ENCODE measurements at places on chromosomes 2 and 18.

DNA sequence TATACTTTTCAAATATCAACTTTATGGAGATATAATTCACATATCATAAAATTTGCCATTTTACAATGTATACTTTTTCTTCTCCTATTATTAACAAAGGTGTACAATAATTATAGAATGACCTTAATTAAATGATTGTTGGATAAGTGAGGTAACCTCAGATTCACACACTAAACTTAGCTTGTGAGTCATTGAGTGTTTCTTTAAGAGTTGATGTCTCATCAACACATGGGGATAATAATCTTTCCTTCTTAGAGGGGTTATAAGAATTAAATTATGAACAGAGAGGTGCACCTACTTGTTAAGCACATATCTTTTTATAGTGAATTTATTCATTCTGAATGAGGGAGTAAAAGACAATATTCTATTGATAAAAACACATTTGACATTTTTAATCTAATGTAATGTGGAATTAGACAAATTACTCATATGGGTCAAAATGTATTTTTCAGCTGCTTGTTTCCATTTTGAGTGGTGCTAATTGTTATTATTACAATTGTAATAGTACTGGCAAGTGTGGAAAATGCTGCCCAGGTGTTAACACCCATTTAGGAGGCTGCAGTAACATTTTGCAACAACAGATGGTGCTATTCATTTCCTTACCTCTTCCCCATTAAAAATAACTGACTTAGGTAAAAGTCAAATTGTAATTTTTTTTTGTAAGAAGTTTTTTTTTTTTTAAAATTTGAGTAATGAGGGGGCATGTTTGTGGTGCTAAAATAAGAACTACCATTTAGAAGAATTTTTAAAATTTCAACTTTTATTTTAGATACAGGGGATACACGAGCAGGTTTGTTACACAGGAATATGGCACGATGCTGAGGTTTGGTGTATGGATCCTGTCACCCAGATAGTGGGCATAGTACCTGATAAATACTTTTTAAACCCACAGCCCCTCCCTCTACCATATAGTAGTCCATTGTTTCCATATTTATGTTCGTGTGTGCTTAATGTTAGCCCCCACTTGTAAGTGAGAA is 32.1 kb upstream of the DYNAP start:
- no peak for DNase-seq

GRCh38 chr2:54479424-54479823 is 23.3 kb downstream of the SPTBN1 start:
- no peak for DNase-seq

GRCh38 chr18:34458410-34458977 is 233.8 kb upstream of the NOL4 start:
- DNase-seq: no peak

DNA sequence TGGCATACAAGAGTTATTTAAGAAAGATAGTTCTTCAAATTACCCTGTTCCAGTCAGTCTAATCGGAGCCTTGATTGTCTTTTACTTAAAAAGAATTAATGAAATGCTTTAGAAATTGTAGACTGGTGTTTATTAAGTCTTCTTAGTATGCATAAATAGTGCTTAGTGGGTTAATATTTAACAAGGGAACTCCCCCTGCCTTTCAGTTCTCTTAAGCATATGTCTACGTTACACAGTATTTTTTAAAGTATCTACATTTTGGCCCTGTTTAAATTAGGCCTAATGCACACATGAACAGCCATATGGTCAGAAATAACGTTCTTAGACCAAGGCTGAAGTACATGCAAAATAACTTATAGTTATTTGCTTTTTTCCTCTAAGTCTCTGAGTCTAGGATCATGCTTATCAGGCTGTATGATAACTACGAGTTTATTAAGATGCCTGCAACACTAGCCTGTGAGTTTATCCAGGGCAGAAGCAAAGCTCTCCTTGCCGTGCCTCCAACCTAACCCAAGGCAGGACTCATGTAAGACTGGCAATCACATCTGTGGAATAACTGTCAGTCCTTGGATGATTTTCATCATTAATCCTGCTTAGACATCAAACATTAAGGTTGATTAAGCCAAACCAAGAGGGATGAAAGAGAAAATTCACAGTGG is 6.7 kb downstream of the BCL2 start:
- DNase-seq: no peak

GRCh38 chr2:52919673-52920072 is 847.9 kb upstream of the CHAC2 start:
- no peak for DNase-seq

- no peak for DNase-seq
These were observed 19.2 kb downstream of the TNS1 start for GRCh38 chr2:217983276-217984233.

DNA sequence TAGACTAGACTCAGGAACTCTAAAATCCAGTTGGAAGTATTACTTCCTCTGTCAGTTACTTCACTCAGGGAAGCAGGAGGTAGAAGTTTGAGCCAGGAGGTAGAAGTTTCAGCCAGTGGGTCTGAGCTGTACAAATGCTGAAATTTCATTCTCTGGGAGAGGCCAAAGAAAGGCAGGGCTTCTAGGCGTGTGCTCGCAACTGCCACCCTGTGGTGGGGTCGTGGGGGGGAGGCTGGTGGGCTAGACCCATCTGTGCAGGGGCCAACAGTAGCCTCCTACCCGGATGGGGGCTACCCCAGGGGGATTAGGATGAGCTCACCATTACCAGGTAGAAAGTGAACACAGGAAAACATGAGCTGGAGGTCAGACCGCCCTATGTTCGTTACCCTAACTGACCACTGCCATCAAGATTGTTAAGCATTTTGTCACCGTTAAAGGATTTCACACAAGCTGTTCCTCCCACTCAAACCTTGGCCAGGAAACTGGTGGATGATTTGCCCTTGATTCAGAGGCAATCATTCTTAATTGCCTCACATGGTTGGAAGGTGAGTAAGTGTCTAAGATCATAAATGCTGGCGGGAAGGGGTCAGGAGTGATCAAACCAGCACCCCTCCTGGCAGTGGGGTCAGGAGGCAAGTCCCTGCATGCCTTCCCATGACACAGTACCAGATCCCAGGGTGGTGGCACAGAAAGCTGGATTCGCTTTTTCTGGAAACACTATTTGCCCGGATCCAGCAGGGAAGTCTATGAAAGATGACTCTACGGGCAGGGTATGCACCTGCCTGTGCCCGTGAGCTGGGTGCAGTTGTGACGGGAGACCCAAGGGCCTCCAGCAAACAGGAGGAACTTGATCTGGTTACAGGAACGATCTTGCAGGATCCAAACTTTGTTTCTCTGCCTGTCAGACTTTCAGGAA is 5.2 kb upstream of the FHL2 start:
- peak; percentile 80 for DNase-seq

DNA sequence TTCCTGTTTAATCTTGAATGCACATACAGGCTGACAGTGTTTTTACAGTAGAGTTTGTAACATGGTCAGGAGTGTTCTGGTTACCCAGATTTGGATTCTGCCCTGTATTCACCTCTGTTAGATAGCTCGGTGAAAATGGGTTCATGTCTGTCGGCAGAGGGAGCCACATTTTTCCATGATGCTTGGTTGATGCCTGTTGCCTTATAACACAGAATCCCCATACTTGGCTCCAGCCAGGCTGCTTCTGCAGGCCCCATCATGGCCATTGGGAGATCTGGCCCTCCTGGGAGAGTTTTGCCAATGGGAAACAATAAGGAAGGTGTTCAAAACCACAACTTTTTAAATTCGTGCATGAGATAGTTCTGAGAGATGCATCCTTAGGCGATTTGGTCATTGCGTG is 78.1 kb downstream of the WDSUB1 start:
- DNase-seq: no peak

DNA sequence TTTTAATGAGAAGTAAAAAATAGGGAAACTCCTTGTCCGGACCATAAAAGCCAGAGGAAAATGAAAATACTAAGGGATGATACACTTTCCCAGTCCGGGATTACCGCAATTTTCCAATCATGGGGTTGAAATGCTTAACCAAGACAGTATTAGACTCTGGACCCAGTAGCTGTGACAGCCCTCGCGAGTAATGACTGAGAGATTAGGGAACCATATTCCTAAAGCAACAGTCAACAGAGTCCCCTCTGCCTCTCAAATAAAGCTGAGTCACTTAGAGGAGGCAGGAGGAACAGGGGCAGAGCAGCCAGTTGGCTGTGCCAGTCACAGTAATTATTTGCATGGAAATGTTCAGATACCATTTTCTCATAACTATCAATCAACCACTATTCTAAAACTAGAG is 34.8 kb downstream of the GPATCH11 start:
- no peak for DNase-seq

DNA sequence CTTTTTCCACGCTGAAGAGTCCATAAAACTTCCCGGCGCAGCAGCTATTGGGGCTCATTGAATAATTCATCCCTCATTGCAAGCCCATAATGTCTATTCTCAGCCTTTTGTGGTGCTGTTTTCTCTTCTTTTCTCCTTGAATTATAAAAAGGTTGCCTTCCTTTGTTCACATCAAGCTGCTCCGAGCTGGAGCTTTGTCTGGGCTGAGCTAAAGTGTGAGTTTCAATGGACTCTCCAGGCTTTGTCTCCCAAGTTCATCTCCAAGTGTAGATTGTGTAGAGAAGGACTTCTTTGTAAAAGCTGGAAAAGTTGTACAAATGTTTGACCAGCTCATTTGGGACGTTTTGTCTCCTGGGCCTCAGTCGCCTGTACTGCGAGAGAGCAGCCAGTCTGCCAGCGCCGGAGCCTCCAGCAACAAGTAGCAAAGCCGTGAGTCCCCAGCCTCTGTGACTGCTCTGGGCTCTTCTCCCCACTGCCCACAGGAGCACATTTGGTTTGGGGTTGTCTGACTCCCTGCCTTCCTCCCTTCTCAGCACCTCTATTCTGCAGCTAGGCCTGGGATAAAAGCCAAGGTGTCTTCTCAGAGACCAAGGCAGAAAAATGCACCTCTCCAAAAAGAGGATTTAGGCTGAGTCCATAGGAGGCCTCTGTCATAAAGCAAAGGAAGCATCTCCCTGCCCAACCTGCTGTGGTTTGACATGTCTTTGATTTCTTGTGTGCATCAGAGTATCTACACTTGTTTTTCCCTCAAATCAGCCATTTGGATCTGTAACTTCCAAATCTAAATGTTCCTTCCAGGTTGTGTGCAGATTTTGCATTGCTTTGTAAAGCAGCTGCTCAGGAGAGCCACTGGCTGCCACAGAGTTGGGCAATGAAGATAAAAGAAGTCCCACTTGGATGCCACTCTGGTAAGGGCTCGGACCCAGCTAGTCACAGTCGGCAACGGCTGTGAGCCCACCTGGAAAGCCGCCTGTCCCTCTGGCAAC is 6.4 kb downstream of the PAX3 start:
- DNase-seq: no peak

- no peak for DNase-seq
These were observed 194.7 kb upstream of the HS6ST1 start for GRCh38 chr2:128513116-128513960.

GRCh38 chr2:195575879-195576401 is 81.1 kb upstream of the SLC39A10 start:
- peak; percentile 73 for DNase-seq

- DNase-seq: no peak
These were observed 945.3 kb downstream of the TRIB2 start for GRCh38 chr2:13662055-13662454.

DNA sequence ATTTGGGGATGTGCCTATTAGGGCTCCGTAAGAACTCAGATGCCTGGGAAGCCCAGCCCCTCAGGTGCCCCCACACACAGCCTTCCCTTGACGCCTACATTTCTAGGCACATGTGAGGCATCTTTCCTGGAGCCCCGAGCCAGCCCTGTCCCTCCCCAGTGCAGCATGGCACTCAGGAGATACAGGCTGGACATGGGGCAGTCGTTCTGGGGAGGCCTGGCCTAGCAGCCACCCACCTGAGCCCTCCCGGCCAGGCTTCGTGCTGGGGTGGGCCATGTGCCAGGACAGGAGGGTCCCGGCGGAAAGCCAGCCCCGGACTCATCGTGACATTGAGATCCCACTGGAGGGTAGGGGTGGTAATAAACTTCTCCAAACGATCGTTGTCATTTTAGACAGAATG is 15.2 kb downstream of the BOK start:
- no peak for DNase-seq

DNA sequence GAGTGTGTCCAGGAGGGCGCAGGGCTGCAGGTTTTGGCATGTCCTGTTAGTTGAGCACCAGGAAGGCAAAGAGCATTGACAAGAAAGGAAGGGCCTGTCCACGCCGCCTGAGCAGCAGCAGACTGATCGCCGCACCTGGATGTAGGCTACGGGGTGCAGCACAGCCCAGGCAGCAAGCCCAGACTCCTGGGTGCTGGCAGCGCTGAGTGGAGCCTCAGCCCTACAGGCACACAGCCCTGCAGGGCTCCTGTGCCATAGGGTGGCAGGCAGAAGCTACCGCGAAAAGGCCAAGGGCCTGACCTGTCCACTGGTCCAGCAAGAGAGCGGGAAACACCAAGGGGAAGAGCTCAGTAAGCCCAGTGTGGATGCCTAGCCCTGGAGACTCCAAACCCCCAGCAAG is 198.0 kb downstream of the HDAC4 start:
- DNase-seq: no peak

DNA sequence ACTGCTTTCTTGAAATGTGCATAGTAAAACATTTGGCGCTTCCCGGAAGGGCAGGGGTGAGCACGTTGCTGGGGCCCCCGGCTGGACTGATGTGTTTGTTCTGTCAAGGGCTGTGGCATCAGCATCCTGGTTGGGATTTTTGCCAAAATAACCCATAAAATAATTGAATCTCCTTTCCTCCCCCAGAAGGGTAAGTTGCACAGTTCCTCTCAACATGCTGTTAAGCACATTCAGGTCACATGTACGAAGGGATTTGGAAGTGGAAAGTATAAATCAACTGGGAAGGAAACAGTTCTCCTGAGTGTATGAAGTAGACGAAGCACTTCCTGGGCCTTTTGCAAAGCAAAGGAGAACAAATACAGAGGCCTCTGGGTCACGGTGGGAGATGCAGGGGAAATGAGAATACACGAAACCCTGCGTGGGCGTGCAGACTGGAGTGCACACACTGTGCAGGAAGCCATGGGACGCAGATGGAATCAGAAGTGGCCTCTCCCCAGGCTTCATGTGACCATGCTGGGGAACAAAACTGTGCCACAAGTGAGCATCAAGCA is 183.9 kb downstream of the LPIN1 start:
- no peak for DNase-seq

- DNase-seq: no peak
These were observed 81.8 kb downstream of the SCN9A start for GRCh38 chr2:166293984-166294383.

DNA sequence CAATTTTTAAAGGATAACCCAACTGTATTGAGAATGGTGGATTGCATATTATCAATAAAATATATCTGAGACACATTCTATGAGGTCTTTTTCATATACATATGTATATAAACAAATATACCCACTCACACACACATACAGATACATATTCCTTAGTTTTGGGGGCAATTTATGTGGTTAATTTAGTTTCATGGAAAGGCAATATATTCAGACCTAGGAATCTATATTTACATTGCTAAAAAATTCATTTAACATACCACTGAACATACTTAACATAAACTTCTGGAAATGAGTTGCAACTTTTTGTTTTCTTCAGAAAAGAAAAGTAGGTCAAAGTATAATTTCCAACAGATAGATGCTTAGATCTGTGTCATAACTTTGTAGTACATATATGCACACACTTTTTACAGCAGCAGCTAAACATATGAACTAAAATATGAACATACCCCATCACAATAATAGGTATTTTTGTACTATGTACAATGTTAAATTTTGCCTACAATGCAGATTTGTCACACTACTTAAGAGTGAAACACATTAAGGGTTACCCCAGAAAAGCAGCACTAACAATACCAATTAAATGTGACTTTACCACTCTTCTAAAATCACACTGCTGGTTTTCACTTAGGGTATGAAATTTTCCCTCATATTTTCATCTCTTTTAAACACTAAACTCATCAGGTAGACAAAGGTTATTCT is 23.0 kb downstream of the HEATR5B start:
- DNase-seq: no peak

Measured in skeletal muscle cell (primary cell).